Naive B cell (primary cell): ENCODE measurements at places on chromosomes 5 and 9.

DNA sequence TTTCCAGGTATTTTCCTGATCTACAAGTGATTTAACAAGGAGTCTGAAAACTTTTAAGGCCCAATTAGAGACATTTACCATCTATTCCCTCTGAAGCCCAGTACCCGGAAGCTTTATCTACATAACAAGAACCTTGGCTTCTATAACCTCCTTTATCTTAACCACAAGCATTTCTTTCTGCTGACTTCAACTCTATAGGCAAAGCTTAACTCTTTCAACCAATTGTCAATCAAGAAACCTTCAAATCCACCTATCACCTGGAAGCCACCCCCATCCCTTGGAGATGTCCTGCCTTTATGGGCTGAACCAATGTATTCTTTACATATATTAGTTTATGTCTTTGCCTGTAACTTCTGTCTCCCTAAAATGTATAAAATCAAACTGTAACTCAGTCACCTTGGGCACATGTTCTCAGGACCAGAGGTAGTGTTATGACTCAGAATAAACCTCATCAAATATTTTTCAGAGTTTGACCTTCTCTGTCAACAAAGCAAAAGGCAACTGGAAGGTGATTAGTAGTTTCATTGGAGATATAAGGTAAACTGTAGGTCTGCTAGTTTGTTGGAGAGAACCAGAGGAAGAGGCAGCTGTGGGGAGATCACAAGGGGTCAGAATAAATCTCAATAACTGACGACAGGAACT is 13.0 kb upstream of the RIMOC1 start:
- no peak for DNase-seq

GRCh38 chr9:126386776-126387175 is 60.1 kb downstream of the MVB12B start:
- no peak for DNase-seq

DNA sequence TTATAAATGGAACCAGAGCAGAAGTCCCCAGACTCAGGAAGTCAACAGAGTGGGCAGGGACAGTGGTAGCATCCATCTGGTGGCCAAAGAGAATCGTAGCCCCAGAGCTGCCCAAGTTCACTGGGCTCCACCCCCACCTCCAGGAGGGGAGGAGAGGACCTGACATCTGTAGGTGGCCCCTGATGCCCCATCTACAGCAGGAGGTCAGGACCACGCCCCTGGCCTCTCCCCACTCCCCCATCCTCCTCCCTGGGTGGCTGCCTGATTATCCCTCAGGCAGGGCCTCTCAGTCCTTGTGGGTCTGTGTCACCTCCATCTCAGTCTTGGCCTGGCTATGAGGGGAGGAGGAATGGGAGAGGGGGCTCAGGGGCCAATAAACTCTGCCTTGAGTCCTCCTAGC is 10.3 kb upstream of the URM1 start:
- DNase-seq = no peak

DNA sequence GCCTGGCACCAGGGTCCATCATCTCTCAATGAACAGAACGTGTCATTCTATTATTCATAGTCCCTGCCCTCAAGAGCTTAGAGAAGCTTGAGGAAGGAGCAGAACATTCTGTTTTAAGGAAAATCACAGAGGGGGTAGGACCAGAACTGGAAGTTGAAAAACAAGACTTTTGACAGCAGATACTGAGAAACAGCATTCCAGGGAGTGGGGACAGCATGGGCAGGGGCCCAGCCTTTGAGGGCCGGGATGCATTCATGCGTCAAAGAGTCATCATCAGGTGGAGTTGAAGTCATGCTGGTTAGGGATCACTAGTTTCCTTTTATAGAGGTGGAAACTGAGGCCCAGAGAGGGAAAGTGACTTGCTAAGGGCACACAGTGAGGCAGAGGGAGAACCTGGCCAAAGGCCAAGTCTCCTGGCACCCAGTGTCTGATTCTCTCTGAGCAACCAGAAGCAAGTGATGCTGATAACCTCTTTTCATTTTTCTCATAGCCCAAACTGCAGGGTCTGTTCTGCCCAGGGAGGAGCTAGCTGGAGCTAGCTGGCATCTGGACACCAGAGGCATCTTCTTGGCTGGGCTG is 41.5 kb upstream of the STXBP1 start:
- DNase-seq = no peak

DNA sequence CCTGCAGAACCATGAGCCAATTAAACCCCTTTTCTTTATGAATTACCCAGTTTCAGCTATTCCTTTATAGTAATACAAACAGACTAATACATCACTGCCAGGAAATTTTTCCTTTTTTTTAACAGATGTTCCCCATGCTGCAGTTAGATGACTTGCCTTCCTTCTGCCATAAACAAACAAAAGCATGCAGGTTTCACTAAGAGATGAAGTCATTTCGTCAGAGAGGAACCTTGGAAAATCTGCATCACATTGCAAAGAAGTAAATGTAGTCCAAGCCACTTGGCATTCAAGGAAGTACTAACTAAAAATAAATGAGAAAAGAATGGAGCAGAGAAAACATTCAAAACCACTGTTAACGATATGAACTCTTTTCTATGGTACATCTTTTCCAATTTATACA is 194.1 kb upstream of the EFNA5 start:
- DNase-seq = no peak

GRCh38 chr5:172003746-172004145 is 2.7 kb downstream of the FBXW11 start:
- DNase-seq = no peak
